ENCODE measurements at places on chromosomes 7 and 10. TPM values are rescaled to one million over a fixed set of nuclear protein-coding genes. Genes with fewer than 3 reads are reported as not detected.

Gene NKX1-2
- not detected for total RNA-seq

Gene GRID1
- not detected for total RNA-seq

Gene NUDT13
- 2.1 TPM for total RNA-seq

Gene C7orf33
- not detected for total RNA-seq

Gene SFXN2
- 7.1 TPM for total RNA-seq

Gene RP9
- total RNA-seq, result 8.8 TPM

Gene RBP3
- total RNA-seq, result not detected

DNA sequence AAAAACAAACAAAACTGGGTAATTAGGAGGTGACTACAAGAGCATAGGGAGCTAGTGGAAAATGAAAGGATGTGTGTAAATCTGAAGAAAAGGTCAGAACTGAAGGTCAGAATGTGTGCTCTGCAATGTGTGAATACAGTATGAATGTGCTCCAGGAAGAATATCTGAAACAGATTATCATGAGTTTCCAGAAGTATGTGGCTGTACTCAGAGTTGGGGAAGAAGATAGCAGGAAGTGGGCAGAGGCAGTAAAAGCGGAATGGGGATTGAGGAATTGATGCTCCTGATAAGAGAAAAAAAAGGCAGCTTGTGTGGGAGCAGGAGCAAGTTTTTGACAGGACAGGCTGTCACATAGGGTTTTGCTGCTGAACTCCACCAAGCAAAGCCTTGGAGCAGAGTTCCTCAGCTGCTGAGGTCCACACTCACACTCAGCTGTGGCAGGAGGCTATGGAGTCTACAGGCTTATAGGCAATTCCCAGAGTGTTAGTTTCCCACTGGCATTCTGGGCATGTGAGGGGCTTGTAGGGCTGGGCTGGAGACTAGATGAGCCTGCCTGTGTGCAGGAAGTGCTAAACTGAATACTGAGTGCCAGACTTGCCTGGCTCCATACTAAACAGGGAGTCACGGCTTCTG lies 22.9 kb downstream of the H2AZ2 start:
- DNase-seq, result no peak

GRCh38 chr7:155964543-155964942 lies 152.3 kb upstream of the SHH start:
- no peak for DNase-seq

- DNase-seq, result no peak
Measured at GRCh38 chr10:104128214-104128613, 6.2 kb downstream of the SFR1 start.

GRCh38 chr7:141928845-141929195 lies 12.6 kb downstream of the OR9A4 start:
- DNase-seq, result no peak

DNA sequence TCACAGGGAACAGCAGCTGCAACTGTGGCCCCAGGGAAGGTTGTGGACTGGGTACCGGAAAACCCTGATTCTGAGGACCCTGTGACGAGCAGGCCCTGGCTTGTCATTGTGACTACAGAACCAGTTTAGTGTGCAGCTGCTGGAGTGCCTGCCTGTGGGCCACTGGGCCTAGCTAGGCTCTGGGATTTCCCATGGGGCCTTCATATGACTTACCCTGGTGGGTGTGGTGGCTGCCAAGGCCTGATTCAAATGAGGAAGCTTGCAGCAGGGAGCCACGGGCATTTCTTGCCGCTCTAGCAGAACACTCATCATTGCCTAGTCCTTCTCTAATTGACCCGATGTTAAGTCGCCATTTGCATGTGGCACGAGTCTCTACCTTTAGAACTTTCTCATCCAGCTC lies 14.7 kb upstream of the CAMK2G start:
- no peak for DNase-seq

- no peak for DNase-seq
Measured at GRCh38 chr10:125377368-125377767, 217.0 kb upstream of the CTBP2 start.

DNA sequence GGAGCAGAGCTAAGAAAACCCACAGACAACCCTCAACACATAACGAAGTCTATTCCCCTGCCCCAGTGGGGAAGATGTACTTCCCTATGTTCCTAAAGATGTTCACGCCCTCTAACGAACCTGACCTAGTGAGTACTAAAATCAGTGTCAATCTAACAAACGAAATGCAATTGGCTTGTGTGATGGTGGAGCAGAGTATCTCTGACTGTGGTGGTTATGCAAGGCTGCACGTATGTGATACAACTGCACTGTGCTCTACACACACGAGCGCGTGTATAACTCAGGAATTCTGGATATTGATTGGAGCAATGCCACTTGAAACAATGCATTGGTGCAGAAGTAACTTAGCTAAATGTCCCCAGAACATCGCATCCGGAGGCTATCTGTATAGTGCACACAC lies 1.3 kb downstream of the ANKRD16 start:
- DNase-seq, result peak; percentile 31

DNA sequence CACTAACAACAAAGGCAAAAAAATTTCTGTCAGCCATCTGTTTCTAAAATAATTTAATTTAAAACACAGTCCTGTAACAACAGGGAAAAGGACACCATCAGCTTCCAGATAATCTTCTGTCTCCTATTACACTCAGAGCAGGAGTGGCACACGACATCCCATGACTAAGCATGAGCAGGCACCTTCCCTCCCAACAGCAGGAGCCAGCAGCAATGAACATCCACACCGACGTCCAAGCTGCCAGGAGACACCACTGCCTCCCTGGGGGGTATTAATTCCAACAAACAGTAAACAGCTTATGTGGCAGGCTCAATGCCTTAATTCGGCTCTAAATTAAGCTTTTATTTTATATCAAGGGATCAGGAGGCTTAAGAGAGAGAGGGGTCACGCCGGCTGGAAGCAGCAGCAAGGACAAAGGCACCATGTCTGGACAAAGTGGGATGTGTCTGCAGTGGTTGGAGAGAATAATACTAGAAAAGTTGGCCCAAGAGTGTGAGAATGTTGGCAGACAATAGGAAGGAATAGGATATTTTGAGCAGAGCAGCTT lies 45.7 kb downstream of the KIAA1549 start:
- peak; percentile 79 for DNase-seq

DNA sequence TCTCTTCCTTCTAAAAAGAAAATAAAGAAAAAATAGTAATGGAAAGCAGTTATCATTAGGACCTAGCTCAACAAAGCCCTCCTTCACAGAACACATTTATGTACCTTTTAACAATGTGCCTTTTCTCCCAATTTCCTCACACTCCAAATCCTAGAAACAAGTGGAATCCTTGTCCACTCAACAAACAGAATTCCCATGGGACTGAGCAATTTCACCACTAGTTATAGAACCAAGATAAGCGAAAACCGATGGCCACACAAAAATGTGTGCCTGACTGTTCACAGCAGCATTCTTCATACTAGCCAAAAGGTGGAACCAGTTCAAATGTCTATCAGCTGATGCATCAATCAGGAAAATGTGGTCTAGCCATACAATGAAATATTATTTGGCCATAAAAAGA lies 17.3 kb downstream of the DCLRE1C start:
- DNase-seq, result no peak

DNA sequence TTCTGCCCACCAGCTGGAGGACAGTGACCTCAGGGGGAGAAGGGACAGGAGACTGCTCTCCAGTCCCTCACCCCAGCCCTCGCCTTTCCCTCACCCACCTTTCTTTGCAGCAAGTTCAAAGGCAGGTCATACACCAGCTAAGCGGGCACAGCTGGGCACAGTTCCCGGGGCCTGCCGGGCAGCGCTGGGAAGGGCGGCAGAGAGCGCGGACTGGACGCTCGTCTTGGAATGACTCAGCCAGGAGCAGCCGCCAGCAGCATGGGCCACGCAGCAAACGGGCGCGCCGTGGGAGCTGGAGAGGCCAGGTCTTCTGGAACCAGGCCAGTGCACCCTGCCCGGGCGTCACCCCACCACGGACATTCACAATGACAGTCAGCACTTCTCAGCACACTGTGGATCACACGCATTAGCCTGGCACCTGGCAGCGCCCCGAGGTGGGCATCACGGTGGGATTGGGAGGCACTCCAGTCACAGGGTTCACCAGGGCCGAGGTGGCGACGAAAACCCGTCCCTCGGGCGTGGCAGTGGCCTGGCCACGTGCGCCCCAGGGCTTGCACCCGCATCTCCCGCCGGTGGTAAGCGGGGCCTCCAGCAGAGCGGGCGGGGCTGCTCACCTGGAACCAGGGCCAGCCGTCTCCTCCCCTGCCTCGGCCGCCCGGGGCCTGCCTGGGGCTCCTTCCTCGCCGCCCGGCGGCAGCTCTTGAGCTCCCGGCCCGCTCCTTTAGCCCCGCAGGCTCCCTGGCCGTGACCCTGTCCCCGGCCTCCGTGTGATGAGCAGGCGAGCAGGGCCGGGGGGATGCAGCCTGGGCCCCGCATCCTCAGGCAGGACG lies 29.0 kb upstream of the WDFY4 start:
- peak; percentile 83 for DNase-seq

DNA sequence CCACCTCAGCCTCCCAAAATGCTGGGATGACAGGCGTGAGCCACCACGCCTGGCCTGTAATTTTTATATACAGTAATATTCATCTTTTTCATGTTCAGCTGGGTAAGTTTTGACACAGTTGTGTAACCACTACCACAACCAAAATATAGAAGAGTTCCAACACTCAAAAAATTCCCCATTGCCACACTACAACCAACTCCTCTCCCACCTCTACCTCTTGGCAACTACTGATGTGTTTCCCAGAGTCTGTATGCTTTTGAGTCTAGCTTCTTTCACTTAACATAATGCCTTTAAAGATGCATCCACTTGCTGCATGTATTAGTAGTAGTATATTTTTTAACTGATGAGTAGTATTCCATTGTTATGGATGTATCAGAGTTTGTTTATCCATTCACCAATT lies 90.7 kb downstream of the SRPK2 start:
- DNase-seq, result no peak

DNA sequence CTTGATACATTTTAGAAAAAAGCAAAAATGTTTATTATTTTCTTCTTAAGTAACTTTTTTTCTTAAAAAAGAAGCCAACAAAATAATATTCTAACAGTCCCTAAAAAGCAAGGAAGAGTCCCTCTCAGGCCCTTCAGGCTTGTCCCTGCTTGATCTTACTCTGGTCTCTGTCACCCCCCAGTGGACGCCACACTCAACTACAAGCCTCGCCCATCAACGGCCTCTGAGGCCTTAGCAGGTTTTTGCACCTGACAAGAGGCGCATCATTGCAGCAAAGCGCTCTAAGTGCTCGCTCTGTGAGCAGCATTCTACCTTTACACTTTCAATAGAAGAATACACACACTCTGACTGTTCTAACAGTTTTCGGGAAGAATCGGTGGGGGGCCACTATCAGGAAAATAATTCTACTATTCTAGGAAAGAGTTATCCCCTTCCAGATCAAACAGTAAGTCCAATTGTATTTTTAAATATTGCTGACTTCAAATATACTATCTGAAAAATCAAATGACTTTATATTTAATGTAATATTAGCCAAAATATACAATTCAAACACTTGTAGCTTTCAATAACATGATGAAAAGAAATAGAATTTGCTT lies 139.2 kb downstream of the USP6NL start:
- DNase-seq, result peak; percentile 77
